Uterus (tissue), 4 donors: ENCODE measurements at places on chromosomes 7 and 10. TPM values are rescaled to one million over a fixed set of nuclear protein-coding genes. Genes with fewer than 3 reads are reported as not detected.

GRCh38 chr7:24010495-24010894, 273.5 kb upstream of the NPY start:
- H3K4me3 ChIP-seq, result no peak overlapping the region
- no peak overlapping the region for H3K27ac ChIP-seq
- no peak for DNase-seq

DNA sequence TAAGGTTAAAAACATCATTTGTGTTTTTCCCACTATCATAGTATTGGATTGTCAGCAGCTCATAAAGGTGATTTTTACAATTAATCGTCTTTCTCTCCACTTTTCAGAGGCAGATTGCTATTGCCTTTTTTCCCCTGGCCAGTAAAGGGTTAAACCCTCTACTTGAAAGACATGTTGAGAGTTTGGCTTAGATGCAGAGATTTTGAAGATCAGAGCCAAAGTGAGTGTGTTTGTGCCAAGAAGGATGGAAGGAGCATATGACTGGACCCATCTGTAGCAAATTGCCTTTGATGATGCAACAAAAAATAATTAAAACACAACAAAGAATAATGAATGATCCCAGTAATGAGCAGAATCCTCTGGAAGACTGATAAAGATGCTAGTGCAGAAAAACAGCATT, 373.1 kb downstream of the MALRD1 start:
- H3K4me1 ChIP-seq, result no peaks in the 10 kb centered on the region
- no peak overlapping the region for H3K4me3 ChIP-seq
- no peaks in the 10 kb centered on the region for H3K27me3 ChIP-seq
- no peaks in the 10 kb centered on the region for H3K36me3 ChIP-seq
- H3K27ac ChIP-seq, result no peak overlapping the region

GRCh38 chr10:19819419-19820033, 3.3 kb downstream of the PLXDC2 start:
- no peak for DNase-seq
- no peaks in the 10 kb centered on the region for H3K4me1 ChIP-seq
- H3K27ac ChIP-seq, result peak overlapping the region; percentile 87
- H3K36me3 ChIP-seq, result no peaks in the 10 kb centered on the region
- no peaks in the 10 kb centered on the region for H3K27me3 ChIP-seq

DNA sequence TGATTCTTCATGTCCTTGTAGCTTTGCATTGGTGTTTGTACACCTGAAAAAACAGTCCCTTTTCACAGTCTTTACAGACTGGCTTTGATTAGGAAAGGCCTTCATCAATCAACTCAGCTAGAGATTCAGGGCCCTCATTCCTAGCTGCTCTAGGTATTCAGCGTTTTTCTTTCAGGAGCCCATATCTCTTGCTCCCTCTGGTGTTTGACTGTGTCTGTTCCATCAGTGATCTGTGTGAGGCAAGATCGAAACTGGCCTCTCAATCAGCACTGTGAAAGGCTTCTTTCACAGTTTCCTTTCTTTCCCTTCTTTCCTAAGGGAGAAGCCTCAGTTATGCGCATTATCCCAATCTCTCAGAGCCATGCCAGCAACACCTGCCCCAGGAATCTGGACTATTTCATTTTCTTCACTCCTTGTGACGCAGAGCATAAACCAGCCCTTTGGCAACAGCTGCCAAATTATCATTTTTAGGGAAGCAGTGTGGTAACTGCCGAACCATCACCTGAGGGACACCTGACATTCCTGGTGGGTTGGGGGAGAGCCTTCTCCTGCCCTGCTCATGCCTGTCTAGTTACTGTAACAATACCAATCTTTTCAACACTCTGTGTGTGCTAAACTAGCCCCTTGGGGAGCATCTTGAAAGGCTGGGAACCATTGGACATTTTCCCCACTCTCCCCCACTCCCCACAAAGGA, 75.7 kb upstream of the CCDC71L start:
- H3K27ac ChIP-seq, result no peak overlapping the region
- H3K36me3 ChIP-seq, result no peaks in the 10 kb centered on the region
- no peaks in the 10 kb centered on the region for H3K27me3 ChIP-seq
- no peak overlapping the region for H3K4me3 ChIP-seq

DNA sequence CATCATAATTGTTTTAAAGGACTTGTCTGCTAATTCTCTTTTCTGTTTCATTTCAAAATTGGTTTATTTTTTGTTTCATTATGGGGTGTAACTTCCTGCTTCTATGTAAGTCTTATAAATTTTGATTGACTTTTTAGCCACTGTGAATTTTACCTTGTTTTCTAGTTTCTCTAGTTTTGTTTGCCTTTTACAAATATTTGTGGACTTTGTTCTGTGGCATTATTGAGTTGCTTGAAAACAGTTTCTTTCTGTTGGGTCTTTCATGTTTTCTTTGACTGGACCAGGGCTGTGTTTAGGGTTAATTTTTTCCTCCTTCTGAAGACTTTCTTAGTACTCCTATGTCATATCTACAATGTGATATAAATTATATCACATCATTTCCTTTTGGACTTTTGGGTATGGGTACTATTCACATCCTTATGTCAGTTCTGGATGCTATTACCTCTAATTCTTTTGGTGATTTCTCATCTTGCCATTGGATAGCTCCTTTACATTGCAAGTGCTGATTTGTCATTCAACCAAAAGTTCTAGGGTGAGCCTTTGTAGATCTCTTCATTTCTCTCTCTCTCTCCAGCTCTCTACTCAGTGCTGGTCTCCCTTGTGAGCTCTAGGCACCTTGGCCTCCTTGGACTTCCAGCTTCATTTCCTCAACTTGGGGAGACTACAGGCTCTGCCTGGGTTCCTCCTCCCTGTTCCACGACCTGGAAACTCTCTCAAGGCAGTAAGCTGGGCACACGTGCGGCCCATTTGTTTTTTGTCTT, 36.9 kb downstream of the MLLT10 start:
- no peak for DNase-seq
- H3K27me3 ChIP-seq, result no peaks in the 10 kb centered on the region
- H3K4me1 ChIP-seq, result peaks cover 6% of the 10 kb centered on the region
- no peaks in the 10 kb centered on the region for H3K36me3 ChIP-seq
- no peak overlapping the region for H3K4me3 ChIP-seq
- no peak overlapping the region for H3K27ac ChIP-seq

GRCh38 chr10:88095223-88095721, 231.8 kb downstream of the PTEN start:
- no peak for DNase-seq
- H3K4me3 ChIP-seq, result no peak overlapping the region
- no peaks in the 10 kb centered on the region for H3K27me3 ChIP-seq
- no peak overlapping the region for H3K27ac ChIP-seq
- H3K36me3 ChIP-seq, result no peaks in the 10 kb centered on the region

GRCh38 chr7:104469166-104469820, 140.9 kb downstream of the LHFPL3 start:
- no peak overlapping the region for H3K27ac ChIP-seq
- H3K36me3 ChIP-seq, result no peaks in the 10 kb centered on the region
- H3K4me3 ChIP-seq, result no peak overlapping the region
- H3K27me3 ChIP-seq, result no peaks in the 10 kb centered on the region
- H3K4me1 ChIP-seq, result no peaks in the 10 kb centered on the region

- H3K4me3 ChIP-seq, result peak within 1 kb of the TSS; percentile 87
- H3K36me3 ChIP-seq, result no peaks in the 10 kb centered on the region
- H3K4me1 ChIP-seq, result no peaks in the 10 kb centered on the region
- DNase-seq, result peak; percentile 99
- H3K27ac ChIP-seq, result peak within 1 kb of the TSS; percentile 90
Observed at GRCh38 chr7:123557398-123558288, at the start of gene NDUFA5. Gene NDUFA5, minus strand, starts transcription at chr7:123557818. Its CDS starts 23 bp downstream, at chr7:123557795.

Gene FRMPD2
- 0.26 TPM for total RNA-seq

Gene CTAGE4
- total RNA-seq, result 0.29 TPM

Gene C10orf62
- total RNA-seq, result not detected

Gene SH2D4B
- 0.40 TPM for total RNA-seq

Gene ANKRD22
- total RNA-seq, result not detected
